ENCODE measurements at places on chromosomes 7 and 10. TPM values are rescaled to one million over a fixed set of nuclear protein-coding genes. Genes with fewer than 3 reads are reported as not detected.
A peak's percentile ranks its signal among the peaks of the same experiment; 100 is the strongest.

DNA sequence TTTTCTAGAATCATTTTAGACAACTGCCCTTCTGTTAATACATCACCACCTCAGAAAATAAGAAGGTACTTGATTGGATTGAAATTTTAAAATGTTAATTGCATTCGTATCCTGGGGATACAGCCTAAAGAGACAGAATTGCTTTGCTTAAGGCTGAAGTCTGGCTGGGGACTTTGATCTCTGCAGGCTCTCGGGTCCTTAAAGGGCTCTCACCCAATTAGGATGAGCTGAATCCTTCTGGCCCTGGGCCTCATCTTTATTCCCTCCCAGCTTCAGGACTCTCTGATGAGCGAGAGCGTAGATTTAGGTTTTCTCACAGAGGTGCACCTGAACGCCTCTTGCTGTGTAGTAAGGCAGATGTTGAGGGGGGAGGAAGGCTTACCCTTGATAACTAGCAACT lies 475.3 kb upstream of the C7orf33 start:
- no peak for DNase-seq

- no peak for DNase-seq
These were observed 108.9 kb downstream of the GRID1 start for GRCh38 chr10:86257683-86258082.

DNA sequence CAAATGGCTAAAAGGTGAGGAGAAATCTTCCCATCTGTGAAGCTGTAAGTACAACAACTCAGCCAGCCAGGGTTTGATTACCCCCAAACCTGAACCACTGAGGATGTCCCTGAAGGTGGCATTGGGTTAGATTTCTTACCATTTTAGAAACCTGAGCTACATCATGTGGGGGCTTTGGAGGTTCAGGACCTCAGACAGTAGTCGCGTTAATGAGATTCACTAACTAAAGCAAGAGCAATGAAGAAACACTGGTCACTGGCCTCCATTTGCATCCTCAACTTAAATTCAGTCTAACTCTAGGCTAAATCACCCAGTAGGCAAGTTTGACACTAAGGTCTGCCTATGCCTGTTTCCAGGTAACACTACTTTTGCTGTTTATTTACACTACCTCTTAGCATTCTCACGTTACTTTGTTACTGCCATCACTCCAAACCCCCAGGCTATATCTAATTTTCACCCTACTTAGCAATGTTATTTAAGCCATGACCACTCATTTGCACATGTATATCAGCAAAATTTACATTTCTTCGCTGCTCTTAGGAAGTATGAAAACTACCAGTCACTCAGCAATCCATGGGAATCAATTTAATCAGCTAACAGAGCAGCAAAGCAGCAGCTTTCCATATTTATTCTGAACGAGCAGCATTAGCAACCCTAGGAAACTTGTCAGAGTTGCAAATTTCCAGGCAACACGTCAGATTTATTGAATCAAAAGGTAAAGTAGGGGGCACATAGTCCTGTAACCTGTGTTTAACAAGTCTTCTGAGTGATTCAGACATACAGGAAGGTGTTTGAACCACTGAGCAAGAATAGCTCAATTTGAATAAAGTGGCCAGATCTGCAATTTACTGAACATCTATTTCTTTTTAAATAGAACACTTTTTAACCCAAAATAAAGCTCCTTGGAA lies 788.4 kb upstream of the SORCS1 start:
- peak; percentile 67 for DNase-seq

- peak; percentile 10 for DNase-seq
These were observed 68.5 kb downstream of the EZH2 start for GRCh38 chr7:148815612-148816011.

GRCh38 chr10:94066411-94066810 lies 72.7 kb downstream of the PLCE1 start:
- peak; percentile 31 for DNase-seq

DNA sequence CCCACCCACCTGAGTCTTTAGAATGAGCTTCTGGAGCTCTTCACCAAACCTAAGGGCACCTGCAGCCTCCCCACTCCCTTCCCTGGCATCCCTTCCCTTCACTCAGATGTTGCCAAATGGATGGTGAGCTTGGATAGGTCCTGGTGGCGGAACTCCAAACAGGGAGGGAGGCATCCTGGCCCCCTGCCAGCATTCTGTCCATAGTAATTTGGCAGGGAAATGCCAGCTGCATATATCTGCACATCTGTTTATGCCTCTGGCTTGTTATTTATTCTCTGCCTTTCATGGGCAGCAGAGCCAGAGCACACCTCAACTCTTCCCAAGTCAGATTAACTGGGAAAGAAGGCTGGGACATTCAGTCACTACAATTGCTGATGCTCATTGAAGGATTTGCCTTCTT lies 18.1 kb downstream of the KAZALD1 start:
- no peak for DNase-seq

DNA sequence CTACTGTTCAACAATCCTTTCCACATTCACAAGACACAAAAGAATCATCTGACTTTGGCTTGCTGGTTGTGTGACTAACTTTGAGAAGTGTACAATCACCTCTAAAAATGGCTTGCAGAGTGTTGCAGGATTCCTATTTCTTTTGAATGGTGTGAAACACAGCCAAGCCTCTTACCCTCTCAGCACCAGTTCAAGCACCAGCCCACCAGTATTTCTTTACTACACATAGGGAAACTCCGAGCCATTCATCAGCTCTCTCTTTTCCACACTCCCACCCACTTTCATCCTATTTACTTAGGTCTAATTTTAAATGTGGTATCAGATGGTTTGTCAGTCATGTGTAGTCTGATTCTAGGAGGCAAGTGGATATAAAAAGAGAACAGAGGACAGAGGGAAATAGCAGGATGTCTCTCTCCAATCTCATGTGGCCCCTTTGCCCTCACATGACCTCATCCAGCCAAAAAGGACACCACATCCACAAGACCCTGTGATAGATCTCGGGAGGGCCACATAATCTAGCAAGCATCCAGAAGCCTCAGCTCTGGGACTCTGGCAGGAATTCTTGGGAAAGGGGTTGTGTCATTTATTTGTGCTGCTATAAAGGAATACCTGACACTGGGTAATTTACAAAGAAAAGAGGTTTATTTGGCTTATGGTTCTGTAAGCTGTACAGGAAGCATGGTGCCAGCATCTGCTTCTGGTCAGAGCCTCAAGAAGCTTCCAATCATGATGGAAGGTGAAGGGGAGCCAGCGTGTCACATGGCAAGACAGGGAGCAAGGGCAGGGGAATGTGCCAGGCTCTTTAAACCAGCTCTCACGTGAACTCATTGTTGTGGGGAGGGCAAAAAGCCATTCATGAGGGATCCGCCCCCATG lies 66.8 kb upstream of the NEBL start:
- DNase-seq, result no peak

LLCFC1 gene
- total RNA-seq, result not detected

- DNase-seq, result peak; percentile 19
These were observed 2.9 kb downstream of the AQP1 start for GRCh38 chr7:30914596-30914995.

GRCh38 chr10:56928714-56929113 lies 567.7 kb upstream of the ZWINT start:
- no peak for DNase-seq

ATG9B gene
- 0.26 TPM for total RNA-seq

ABCC2 gene
- total RNA-seq, result 0.53 TPM

DNA sequence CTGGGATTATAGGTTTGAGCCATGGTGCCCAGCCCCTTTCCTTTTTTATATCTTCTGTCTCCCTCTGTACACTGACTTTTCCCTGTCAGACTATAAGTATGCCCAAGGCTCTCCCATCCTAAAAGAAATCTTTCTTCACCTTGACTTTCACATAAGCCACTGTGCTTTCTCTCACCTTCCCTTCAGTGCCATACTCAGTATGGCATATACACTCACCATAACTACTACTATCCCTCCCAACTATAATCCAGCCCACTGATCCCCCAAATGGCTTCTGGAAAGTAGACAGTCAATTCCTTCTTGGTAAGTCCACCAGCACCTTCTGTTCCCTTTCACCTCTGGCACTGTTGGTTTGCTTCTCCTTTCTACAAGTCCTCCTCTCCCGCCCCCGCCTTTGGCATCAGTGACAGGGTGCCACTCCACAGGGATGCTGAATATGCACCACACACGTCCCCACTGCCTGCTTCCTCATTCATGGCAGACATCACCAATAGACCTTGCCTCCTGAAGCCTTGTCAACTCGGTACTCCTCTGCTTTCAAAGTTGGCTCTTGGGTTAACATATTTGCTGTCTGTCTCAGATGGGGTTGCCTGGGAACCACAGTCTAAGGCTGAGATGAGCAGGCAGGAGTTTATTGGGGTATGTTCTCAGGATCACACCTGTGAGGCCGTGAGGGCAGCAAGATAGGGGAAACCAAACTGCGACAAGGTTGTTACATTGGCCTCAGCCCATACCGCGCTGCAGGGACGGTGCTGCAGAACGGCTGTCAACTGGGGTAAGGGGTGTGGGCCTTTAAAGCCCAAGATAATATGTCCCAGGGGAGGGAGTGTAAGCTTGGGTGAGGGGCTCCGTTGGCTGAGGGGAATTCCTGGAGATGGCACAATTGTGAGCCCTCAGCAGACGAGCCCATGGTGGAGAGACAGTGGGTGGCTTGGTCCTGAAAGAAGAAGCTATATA lies 7.2 kb upstream of the PSAP start:
- no peak for DNase-seq

DNA sequence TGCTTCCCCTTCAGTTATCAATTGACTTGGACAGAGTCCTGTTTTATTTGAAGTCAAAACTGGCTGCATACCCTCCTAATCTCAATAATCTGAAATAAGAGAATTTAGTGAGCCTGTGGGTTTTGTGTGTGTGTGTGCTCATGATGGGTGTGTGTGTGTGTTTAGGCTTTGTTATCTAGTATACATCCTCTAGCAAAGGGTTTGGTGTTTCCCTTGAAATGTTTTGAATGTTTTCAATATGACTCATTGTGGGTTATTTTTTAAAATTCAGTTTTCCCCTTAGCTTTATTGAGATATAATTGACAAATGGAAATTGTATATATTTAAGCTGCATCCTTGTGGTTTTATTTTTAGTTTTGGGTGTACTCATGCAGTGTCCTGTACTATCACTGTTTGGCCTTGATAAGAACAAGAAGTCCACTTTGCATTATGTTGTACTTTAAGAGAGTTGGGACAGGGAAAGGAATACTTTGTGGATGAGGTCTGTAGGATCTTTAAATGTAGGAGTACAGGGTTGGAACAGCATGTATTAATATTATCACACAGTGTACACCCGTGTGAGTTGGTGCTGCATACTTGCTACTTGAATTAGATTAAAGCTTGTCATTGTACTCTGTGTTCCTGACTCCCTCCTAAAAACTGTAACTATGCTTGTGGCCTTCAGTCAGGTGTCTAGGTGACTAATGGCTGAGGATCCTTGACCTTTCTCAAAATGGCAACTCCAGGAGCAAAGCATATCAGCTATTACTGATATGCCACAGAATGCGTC lies 58.3 kb downstream of the VCL start:
- DNase-seq, result peak; percentile 66

DNA sequence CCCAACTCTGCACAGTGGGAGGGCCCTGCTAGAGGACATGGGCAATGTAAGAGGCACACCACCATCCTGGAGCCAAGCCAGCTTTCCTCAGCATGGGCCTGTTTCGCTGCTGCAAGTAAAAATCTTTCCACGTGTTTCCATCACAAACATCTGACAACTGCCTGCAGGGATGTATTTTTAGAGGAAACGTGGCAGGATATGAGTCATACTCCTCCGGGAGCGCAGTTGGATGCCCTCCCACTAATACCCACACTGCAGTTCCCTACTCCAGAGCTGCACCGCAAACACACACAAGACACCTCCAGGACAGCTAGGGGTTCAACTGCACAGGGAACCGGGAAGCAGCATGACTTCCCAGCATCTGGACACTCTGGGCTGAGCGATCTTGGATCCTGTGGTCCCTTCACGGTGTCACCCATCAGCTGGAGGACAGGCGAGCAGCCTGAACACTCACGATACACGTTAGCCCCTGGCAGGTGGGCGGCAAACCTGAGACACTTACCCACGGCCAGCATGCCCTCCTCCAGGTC lies 26.1 kb downstream of the PLAC9 start:
- DNase-seq, result peak; percentile 92

NPS gene
- total RNA-seq, result not detected

GRCh38 chr7:148711191-148712102 lies 12.7 kb downstream of the CUL1 start:
- no peak for DNase-seq

- no peak for DNase-seq
These were observed 12.3 kb downstream of the DKK1 start for GRCh38 chr10:52326382-52326781.

GRCh38 chr7:24297362-24297761 lies 13.4 kb downstream of the NPY start:
- DNase-seq, result no peak

- no peak for DNase-seq
These were observed 425.3 kb downstream of the INHBA start for GRCh38 chr7:41277561-41277960.

PIP4K2A gene
- 24.5 TPM for total RNA-seq

- DNase-seq, result no peak
These were observed 269.2 kb downstream of the RNLS start for GRCh38 chr10:88313878-88314277.

DNA sequence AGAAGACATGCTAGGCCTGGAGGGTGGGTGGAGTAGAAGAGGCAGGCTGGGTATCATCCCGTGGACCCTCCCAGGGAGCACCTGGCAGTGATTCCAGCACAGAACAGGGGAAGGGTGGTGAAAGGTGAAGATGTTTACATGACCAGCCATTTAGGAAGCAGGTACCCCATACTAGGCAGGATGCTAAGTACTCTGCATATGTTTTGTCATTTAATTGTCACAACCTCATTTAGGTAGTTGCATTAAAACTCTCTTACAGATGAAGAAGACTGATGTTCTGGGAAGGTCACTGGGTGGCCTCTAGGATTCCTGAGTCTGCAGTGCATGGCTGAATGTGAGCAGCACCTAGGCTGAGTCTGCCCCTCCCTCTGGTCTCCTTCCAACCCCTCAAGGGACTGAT lies 15.2 kb downstream of the ITPRIP start:
- DNase-seq, result no peak

DNA sequence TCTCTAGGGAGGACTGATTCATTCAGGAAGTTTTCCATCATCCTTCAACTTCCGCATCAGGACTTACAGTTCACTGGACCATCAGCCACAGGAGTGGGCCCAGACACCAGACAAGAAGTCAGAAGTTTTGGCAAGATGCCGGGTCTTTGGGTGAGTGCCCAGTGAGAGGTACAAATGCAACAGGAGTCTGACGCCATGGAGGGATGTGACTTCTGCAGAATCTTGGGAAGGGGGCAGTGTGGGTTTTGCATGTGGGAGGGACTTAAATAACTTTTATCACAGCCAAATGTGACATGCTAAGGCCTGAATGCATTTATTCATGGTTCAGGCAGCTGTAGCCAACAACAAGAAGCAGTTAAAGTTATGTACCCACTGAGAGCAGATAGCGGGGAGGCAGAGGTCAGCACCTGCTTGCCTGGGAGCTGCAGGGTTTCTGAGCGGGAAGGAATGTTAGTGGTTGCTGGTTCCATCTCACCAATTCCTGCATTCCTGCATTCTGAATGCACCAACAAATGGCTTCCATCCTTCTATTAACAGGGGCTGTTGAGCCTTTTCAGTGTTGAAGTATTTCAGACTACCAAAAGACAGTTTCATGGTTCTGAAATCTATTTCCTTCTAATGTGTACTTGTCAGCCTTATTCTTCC lies 375.2 kb downstream of the PAXIP1 start:
- no peak for DNase-seq

DENND2A gene
- not detected for total RNA-seq

Data from bronchial epithelial cell (primary cell).